ENCODE measurements at places on chromosomes 1 and 21. TPM values are rescaled to one million over a fixed set of nuclear protein-coding genes. Genes with fewer than 3 reads are reported as not detected.

The WDR64 gene
- 0.45 TPM for polyA plus RNA-seq

The EFCAB7 gene
- 9.7 TPM for polyA plus RNA-seq

The AMY1B gene
- polyA plus RNA-seq = not detected

The C1QB gene
- 30.0 TPM for polyA plus RNA-seq

The MROH7 gene
- polyA plus RNA-seq = 5.9 TPM

The TLR5 gene
- 5.9 TPM for polyA plus RNA-seq

DNA sequence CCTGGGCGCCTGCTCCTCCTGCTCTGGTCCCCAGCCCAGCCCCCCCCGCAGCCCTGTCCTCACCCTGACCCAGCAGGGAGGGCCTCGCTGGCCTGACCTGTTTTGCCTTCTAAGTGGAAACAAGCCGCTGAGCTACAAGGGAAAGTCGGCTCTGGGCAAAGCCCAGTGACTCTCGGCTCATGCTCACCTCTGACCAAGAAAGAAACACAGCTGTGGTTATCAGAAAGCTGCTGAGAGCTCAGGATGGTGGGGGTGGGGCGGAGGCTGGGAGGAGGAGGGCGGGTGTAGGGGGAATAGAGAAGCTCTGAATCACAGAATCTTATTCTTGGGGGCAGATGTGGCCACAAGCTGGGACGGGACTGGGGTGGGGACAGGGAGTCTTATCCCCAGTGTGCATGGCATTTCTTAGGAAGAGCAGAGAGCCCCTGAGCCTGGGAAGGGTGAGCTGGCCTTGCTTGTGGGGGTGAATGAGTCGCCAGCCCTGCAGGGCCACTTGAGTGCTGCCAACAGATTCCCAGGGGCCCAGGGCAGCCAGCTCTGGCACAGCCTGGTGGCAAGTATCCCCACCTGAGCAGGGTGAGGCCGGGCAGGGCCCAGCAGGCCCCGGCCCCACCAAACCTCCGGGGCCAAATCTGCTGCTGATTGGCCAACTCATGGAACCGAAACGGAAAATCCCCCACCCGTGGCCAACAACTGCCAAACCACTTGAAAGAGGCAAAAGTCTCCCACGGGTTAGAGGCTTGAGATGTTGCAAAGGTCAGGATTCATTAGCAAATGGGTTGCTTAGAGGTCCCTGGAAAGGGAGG lies 120.6 kb downstream of the SPSB1 start:
- peak; percentile 72 for DNase-seq

DNA sequence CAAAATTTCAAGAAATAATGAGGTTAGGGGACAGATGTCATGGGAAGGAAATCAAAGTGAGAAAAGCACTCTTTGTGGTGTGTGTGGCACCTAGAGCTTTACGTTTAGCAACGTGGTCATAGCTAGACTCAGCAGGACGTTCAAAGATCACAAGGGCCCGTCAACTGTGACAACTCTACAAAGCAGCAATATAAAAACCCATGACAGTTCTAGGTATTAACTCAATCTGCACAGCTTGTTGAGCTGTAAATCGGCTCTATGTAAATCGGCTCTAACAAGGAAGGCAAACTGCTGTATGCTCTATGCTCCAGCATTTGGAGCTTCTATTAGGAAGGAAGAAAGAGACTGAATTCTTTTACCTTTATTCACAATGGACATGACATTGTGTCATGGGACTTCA lies 64.8 kb downstream of the TP53BP2 start:
- DNase-seq = no peak

DNA sequence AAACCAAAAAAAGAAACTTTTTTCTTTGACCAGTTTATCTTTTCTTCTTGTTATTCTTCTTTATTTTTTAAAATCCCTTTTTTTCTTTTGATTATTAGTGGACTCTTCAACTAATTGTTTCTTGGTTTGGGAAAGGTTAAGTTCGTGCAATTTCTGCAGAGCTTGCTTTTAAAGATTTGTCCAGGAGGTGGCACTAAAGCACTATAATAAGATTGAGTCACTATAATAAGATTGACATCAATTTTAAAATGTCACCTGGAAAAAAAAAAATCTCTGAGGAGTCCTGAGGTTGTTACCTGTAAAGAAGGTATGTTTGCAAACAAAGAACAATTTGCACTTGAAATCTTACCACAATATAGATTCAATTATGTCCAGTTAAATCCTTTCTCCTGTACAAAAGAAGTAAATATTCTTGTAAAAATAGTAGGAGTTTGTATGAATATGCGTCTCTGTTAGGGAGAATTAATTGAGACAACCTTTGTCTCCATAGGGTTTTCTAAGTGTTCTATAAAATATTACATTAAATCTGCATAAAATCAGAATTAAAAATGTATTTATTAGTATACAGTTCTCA lies 166.7 kb downstream of the ADGRL4 start:
- DNase-seq = peak; percentile 34

- DNase-seq = no peak
These were observed 37.4 kb upstream of the SAMD11 start for GRCh38 chr1:886311-886710.

DNA sequence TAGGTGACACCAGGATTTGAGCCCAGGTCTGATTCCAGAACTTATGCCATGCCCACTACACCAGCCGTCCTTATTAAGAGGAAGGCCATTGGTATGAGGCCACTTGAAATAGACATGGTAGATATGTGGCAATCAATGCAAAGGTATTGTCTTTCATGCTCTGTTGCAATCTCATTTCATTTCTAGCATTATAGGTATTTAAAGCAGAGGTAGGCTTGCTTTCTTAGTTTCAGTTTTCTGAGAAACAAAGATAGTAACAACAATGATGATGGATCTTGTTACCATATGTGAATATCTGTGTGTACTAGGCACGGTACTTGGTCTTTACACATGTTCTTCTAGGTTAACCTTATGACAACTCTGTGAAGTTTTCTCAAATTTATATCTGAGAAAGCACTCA lies 113.1 kb downstream of the FGGY start:
- no peak for DNase-seq

GRCh38 chr1:84603223-84603622 lies 29.0 kb upstream of the CTBS start:
- DNase-seq = no peak

DNA sequence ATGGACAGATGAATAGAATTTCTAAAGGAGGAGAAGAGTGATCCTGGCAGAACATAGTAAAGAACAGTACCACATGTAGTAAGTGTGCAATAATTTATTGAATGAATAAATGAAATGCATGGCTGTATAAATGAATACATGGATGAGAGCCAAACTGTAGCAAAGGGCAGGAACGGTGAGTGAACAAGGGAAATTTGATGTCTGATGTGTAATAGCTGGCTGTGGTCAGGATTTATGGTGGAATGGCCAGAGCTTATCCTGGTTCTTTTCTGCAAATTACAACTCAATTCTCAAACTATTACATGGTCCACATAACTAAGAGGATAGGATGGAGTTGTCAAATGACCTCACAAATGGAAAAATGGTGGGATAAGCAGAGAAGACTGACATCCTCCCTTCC lies 43.2 kb upstream of the ARHGAP29 start:
- no peak for DNase-seq

- DNase-seq = peak; percentile 28
These were observed 2.0 kb upstream of the ENAH start for GRCh38 chr1:225654688-225655508.

- DNase-seq = no peak
These were observed 70.7 kb downstream of the PRRX1 start for GRCh38 chr1:170734412-170735175.

GRCh38 chr1:217244971-217245370 lies 385.9 kb downstream of the GPATCH2 start:
- DNase-seq = no peak

GRCh38 chr1:228166170-228166936 lies 749 bp downstream of the IBA57 start:
- DNase-seq = peak; percentile 62

DNA sequence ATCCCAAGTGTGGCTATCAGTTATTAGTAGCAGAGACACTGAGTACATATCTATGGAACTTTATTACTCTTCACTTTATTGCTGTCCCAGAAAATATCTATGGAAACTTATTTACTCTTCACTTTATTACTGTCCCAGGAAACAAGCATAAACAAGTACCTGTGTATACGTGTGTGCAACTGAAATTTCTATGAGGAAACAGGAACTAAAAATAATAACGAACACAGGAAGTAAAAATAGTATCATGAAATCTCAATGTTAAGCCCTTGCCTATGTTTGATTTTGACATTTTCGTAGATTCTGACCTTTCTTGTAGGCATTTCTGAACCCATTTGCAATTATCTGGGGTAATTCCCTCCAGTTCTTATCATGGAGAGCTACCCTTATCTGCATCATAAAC lies 64.9 kb upstream of the KRTAP19-8 start:
- no peak for DNase-seq

GRCh38 chr1:228304225-228304624 lies 96.4 kb downstream of the OBSCN start:
- no peak for DNase-seq

GRCh38 chr1:1061682-1062345 lies 12.3 kb downstream of the RNF223 start:
- no peak for DNase-seq

DNA sequence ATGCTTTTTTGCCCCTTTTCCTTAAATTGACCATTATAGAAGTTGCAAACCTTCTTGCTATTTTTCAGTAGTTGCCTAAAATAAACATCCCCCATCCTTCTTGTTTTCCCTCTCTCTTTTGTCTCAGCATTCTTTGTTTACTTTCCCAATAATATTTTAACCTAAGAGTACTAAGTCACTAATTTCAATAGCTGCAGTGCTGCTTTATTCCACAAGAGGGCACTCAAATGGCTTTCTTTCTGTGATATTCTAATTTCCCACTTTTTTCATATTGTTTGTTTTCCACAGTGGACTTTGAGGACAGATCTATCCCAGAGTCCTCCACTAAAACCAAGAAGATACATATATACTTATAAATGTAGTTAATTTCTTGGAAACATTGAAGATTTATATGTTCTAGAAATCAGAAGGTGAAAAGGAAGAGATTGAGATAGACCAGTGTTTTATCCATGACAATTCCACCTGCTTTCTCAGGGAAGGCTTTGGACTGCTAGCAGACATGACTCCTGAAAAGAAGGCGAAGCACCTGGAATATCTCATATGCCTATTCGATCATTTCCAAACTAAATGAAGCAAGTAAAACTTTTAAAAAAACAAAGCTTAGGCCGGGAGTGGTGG lies 104.8 kb upstream of the GRIK1 start:
- peak; percentile 16 for DNase-seq

- DNase-seq = no peak
These were observed 356.6 kb upstream of the SNX7 start for GRCh38 chr1:98304888-98305287.

Measured in hindlimb muscle (tissue), 1 donor.